ENCODE measurements at places on chromosomes 3 and 15.
A peak's percentile ranks its signal among the peaks of the same experiment; 100 is the strongest.

DNA sequence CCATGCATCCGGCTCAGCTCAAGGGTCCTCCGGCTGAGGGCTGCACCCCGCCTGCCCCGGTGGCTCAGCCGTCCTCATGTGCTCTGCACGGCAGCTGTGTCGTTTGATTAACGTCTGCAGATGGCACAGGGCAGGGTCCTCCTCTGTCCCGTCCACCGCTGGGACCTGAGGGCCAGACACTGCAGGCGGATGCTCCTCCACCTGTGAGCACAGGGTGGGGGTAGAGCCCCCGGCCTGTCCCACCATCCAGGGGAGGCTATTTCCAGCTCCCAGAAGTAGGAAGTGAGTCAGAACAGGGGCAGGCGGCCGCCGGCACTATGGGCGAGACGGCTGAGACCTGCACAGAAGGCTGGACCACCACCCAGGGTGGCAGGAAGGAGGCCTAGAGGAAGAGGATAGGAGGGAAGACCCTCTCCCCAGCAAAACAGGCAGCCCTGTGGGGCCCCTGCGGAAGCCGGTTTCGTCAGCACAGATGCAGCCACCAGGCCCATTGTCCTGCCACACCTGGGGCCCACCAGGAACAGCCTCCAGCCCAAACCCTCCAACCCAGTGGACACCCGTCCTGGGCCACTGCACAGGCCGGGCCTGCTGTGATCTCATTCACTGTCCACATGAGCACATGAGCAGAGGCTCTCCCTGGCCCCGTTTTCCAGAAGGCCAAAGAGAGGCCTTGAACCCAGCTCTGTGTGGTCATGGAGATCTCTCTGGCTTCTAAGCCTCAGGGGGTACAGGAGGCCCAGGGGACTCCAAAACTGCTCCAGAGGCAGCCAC, 12.6 kb upstream of the PLXND1 start:
- DNase-seq: no peak

DNA sequence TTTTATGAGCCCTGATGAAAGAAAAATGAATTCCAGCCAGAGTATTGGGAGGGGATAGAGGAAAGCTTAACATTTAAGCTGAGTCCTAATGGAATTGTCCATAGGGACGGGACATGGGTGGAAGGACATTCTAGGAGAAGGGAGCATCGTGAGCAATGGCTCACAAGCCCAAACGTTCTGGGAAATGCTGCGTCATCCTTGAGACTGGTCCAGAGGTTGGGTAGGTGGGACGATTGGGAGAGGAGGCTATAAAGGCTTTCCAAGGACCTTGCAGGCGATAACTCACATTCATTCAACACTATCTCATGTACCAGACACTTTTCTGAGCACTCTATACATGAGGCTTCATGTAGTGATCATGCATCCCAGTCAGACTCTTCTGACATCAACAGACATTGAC, 237.5 kb downstream of the THSD4 start:
- no peak for DNase-seq

- no peak for DNase-seq
Measured at GRCh38 chr3:55899887-55900286, 412.8 kb upstream of the WNT5A start.

GRCh38 chr3:126911162-126912026, 71.5 kb upstream of the PLXNA1 start:
- DNase-seq: peak; percentile 52

- DNase-seq: no peak
Measured at GRCh38 chr3:43883729-43884396, 193.1 kb downstream of the ABHD5 start.

DNA sequence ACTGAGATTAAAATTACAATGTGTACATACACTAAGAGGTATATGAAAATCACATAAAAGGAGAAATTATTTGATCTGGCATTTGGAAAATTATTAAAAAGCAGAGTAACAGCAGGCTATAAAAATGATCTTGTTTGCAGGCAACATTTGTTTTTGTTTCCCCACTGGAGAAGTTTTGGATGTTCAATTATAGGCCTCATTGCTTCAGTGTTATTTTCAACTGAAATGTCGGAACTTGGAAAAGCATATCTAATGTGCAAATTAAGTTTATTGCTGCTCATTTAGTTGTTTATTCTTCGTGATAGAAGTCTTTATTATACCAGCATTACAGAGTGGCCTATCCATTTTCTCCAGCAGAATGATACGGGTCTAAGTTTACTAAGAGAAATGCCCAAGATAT, 263.3 kb downstream of the CNTN6 start:
- DNase-seq: no peak

DNA sequence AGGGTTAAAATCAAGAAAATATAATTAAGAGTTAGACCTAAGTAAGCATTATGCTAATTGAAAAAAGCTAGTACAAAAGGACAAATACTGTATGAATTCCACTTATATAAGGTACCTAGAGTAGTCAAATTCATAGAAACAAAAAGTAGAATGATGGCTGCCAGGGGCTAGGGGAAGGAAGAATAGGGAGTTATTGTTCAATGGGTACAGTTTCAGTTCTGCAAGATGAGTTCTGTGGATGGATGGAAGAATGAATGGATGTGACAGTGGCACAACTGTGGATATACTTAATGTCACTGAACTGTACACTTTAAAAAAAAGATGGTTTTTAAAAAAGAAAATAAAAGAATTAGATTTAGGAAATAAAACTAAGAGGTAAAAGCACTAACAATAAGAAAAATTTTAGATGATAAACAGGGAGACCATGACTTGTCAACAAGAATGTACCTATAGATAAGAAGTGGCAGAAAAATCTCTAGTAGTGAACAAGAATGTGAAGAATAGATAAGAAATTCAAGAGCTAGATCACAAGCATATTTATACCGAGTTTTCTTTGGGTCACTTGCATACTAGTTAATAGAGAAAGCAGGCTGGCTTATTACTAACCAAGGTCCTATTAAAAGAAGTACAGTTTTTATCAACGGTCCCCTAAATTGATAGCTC, 5.5 kb downstream of the IFT80 start:
- DNase-seq: no peak
